Keratinocyte (primary cell): ENCODE measurements at places on chromosomes 7 and 10. TPM values are rescaled to one million over a fixed set of nuclear protein-coding genes. Genes with fewer than 3 reads are reported as not detected.

RBM20 gene
- polyA plus RNA-seq = 0.01 to 0.04 TPM (median 0.01 TPM) in 3 replicates

DNA sequence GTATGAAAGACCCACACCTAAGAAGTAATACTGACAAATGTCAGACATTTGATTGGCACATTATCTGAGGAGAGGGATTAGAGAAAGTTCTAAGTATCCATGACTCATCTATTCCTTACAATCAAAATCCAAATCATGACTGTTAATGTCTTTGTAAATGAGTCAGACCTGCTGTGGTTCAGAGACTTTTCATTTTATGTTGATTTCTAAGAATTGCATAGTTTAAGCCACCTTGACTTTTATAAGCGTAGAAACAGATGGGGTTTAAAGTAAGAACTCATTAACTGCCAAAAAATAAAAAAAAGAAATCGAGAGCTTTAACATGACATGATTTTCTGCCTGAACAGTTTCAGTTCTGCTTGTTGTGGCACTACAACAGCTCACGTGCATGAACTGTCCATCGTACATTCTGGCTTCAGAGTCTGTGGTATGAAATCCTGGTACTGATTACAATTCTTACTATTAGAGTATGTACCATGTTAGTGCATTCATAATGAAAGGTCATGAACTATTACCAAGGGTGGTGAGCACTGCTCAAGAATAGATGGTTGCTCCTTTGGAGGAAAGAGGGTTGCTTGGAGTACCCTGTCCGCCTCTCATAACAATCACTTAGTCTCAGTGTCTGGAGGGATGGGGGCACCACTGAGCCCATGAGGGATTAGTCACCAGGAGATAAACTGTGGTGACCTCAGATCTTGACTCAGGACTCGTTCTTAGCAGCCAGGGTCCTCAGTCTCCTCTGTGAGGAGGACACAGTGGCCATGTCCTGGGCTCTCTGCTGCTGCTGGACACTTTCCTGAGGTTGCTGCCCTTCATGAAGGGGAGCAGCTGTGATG lies 42.2 kb downstream of the ACSM6 start:
- DNase-seq = no peak

OR2A1 gene
- polyA plus RNA-seq = not detected in 3 replicates

TACC2 gene
- polyA plus RNA-seq = 6.8 to 20.9 TPM (median 12.8 TPM) in 3 replicates

- no peak for DNase-seq
These were observed 434.1 kb downstream of the DNAJB9 start for GRCh38 chr7:109003742-109004141.

COMMD3 gene
- 29.3 to 59.5 TPM (median 39.2 TPM) in 3 replicates for polyA plus RNA-seq

DNA sequence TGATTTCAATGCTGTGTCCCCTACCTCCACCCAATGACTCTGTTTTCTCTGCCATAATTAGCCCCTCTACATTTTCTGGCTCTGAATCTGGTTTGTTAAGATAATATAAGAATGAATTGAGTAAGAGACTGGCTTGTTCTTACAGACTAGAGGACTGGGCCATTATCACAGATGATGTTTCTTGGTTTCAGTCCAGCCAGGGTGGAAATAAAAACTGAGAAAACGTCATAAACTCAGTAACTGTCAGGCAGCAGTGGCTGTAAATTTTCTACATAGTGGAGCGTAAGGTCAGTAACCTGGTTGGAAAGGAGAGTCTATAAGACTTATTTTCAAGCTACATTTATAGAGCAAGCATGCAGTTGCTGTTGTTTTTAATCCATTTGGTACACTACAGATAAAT lies 485.4 kb downstream of the HTR7 start:
- no peak for DNase-seq

GRCh38 chr10:28442403-28442802 lies 90.5 kb upstream of the WAC start:
- no peak for DNase-seq

GRCh38 chr10:55203319-55203718 lies 402.3 kb upstream of the PCDH15 start:
- DNase-seq = no peak

DNA sequence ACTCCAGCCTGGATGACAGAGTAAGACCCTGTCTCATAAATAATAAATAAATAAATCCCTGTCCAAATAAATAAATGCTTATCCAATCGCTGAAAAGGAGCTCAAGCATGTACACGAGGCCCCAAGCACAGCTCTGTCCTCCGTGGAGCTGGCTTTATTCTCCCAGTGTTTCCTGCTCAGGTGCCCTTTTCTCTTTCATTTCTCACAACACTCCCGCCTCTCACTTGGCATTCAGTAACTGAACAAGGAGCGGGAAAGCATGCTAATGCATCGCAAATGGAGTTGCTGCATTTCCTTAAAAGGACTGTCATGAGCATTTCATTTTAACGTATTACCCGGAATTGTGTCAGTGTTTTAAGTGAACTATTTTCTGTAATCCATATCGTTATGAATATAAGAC lies 210.9 kb upstream of the C7orf33 start:
- no peak for DNase-seq

GRCh38 chr7:132492823-132493445 lies 83.3 kb downstream of the PLXNA4 start:
- no peak for DNase-seq
